ENCODE measurements at places on chromosomes 6 and 20. TPM values are rescaled to one million over a fixed set of nuclear protein-coding genes. Genes with fewer than 3 reads are reported as not detected.

KCNK16 gene
- not detected for polyA plus RNA-seq

FAM83C gene
- polyA plus RNA-seq, result not detected

DEFB124 gene
- not detected for polyA plus RNA-seq

RAB44 gene
- polyA plus RNA-seq, result not detected

ADGB gene
- polyA plus RNA-seq, result not detected

SDC4 gene
- 35.4 TPM for polyA plus RNA-seq

CST3 gene
- 214 TPM for polyA plus RNA-seq

ERVFRD-1 gene
- not detected for polyA plus RNA-seq

LAMA2 gene
- polyA plus RNA-seq, result 13.4 TPM
